H54 (cell line): ENCODE measurements at places on chromosomes 2 and 18.

DNA sequence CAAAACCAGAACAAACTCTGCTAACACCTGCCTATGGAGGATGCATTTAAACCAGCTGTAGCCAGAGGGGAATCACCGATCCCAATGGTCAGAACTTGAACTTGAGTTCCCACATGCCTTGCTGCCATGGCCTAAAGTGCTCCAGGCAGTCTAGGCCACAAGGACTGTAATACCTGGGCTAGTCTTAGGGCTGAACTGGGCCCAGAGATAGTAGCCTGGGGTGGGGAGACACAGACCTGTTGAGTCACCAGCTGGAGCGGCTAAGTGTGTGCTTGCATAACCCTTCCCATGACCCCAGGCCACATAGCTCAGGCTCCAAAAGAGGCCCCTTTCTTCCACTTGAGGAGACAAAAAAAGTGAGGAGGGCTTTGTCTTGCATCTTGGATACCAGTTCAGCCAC, 515.0 kb upstream of the DDX18 start:
- no peak for DNase-seq

- no peak for DNase-seq
Measured at GRCh38 chr2:7835151-7835550, 846.7 kb upstream of the ID2 start.

DNA sequence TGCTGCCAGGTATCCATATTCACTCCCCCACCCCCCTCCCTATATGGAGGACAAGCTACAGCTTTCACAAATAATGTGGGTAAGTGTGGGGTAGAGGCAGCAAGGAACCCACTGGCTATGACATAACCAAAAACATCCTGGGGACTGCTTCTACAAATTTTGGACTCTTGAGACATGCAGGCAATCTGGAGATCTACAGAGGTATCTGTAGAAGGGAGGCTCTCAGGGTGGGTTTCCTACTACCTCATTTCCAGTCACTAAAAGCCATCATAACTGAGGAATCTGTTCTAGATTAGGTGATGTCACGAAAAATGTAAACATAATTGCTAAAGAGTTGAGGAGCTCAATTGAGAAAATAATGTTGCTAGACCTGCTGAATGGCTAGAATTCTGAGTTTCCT, 46.8 kb upstream of the WIPF1 start:
- no peak for DNase-seq

GRCh38 chr2:112795774-112796173, 11.5 kb upstream of the IL1A start:
- no peak for DNase-seq

DNA sequence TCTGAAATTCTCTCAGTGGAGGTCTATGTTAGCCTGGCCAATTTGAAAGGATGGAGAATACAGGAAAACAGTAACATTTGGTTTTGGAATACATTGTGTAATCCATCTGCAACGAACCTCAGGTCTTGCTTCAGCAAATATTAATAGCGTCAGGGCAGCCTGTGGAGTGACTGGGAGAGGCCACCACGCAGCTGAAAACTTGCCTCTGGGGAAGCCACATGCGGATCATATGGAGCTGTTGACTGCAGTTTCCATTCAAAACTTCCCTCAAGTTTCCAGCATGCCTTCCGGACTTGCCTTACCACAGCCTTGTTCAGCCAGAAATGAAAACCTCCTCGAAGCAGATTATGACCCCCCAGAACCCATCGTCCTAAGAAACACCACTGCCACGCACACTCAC, 25.7 kb downstream of the BCL11A start:
- DNase-seq = no peak

DNA sequence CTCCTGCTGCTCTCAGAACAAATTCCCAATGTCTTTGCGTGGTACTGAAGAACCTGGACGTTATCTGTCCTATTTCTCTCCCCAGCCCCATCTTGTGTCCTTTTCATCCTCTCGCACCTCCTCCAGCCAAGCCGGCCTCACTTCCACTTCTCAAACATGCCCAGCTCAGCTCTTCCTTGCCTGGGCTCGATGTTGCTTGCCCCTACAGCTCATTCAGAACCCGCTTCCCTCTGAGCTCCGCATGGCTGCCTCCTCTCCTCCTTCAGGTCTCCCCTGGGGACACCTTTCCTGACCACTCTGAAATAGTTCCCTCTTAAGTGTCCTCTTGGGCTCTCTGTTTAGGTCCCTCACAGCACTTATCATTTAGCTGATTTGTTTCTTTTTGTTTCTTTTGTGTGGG, 6.7 kb upstream of the SMARCAL1 start:
- no peak for DNase-seq

DNA sequence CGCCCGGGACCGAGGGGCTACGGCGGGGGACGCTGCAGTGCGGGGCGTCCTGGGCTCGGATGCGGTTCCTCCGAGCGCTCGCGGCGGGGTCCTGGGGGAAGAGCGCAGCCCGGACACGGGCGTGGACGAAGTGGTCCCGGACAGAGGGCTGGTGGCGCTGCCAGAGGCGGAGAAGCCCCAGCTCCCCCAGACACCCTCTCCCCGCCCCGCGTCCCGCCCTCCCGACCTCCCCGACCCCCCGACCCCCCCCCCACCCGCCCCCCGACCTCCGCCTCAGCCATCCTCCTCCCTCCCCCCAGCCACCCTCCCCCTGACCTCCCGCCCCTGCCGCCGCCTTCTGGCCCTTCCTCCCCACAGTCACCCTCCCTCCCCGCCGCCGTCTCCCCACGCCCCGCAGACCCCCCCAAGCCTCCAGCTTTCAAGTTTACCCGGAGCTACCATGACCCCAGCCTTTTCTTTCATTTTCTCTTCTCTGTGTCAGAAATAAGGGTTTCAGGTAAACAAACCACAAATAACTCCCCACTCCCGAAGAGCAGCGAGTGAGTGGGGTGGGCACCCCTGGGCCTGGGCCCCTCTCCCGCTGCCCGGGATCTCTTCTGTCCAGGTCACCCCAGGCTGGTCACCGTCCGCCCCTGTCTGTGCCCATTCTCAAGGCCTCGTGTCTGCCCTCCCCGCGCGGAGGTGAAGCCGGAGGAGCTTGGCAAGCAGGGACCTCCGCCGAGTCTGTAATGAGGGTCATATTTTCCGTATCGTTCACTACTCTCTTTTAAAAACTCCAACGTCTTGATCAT, 5.1 kb downstream of the NFATC1 start:
- DNase-seq = no peak

DNA sequence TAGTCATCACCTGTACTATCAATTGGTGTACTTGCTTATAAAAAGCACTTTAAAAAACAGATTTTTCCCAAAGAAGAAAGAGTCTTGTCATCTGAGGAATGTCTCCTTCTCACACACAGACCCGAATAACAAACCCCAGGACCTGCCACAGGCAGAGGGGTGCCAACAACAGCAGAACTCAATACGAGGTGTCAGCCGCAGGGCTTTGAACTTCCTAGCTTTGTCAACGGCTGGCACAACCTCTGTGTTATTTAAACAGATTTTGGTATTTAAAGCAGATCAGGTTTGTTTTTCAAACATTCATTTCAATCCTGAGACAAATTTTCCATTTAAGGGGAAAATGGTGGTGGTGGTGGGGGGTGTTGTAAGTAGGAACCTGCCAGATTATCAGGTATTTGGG, 138.4 kb upstream of the RIOK3 start:
- no peak for DNase-seq

GRCh38 chr2:47488870-47489584, 86.1 kb downstream of the MSH2 start:
- DNase-seq = peak; percentile 66

DNA sequence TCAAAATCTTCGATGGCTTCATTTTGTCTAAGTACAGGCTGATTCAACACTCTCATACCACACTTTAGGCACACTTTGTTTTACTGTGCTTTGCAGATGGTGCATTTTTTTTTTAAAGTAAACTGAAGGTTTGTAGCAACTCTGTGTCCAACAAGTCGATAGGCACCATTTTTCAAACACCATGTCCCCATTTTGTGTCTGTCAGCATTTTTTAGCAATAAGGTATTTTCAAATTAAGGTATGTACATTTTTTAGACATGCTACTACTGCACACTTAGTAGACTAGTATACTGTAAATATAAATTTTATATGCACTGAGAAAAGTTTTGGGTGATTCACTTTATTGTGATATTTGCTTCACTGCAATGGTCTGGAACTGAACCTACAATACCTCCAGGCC, 44.4 kb downstream of the ORC4 start:
- DNase-seq = no peak

DNA sequence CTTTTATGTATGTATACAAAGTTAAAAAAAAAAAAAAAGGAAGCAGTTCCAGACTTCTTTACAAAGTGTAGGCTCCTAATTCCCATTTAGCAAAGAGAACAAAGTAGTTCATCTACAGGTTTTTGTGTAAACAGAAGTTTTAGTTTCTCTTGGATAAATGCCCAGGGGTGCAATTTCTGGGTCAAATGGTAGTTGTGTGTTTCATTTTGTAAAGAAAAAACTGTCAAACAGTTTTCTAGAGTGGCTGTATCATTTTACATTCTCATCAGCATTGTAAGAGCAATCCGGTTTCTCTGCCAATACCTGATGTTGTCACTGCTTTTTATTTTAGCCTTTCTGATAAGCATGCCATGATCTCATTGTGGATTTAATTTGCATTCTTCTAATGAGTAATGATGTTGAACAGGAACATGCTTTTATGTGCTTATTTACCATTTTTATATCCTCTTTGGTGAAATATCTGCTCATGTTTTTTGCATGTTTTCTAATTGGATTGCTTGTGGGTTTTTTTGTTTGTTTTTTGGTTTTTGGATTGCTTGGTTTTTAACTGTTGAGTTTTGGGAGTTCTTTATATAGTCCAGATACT, 16.6 kb upstream of the PSME4 start:
- DNase-seq = no peak

DNA sequence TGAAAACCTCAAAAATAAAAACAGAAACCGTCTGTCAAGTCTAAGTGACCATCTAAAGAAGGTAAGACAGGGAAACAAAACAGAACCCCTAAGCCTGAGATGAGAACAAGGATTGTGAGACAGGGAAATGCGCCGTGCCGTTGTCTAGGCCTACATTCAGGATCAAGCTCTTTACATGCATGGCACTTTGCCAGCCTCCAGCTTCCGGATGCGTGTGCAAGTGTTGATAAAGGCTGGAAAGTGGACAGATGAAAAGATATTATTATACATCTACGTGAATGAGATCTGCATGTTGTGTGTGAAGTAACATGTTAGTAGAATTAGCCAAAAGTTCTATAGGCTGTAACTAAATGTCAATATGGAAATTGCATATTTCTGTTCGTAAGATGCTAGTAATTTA, 28.6 kb upstream of the TMEM87B start:
- DNase-seq = no peak

DNA sequence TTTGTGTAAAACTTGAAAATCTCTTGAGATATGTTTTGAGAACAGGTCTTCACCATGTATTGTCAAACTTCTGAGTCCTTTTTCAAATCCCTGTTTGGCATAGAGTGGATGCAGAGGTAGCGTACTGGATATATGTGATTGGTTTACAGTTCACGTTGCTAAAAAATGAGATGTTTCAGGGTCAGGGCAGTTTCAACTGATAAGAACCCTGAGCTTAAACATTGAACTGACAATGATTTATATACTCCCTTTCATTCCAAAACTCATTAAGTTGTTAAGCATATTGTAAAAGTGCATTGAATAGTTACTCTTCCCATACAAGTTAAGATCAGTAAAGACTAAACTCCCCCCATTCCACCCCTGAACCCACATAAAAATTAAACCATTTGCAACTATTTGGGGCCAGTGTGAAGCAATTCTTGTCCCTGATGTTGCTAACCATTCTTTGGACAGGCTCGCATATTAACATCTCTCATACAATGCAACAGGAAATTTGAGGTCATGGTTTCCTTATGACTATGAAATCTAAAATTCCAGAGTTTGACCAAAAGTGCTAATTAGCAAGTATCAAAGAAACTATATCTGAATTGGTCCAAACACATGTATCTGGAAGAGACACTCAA, 470.9 kb upstream of the ACVR2A start:
- no peak for DNase-seq

DNA sequence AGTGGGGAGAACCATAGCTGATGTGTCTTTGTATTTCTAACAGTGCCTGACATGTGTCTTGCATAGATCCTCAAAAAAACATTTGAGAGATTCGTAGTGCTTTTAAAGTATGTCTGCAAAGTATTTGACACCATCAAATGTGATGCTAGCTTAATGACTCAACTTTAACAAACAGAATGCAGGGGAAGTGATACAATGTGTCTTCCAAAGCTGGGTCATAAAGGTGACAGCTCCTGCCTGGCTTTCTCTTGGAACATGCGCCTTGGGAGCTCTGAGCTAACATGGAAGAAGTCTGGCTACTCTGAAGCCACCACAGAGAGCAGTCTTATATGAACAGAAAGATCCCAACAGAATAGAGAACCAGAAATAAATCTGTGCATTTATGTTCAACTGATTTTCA, 78.2 kb downstream of the C1D start:
- no peak for DNase-seq

GRCh38 chr2:133360882-133361281, 207.4 kb downstream of the NCKAP5 start:
- DNase-seq = no peak
